ENCODE measurements at places on chromosomes 3 and 15.

DNA sequence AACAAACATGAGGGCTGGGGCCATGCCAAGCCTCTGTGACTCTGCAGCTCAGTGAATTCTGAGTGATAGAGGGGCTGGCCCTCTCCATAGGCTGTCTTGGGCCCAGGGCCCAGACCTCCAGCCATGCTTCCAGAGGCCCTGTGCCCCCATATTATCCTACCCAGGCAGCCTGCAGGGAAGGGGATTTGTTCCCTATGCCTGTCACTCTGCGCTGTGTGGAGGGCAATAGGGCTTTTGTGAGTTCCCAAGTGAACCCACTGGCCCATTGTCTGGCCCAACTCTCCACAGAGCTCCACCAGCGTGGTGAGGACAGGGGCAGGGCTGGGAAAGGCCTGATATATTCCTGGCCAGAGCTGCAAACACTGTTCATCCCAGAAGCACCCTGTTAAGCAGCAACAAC lies 113.2 kb downstream of the EPHB1 start:
- no peak for DNase-seq

DNA sequence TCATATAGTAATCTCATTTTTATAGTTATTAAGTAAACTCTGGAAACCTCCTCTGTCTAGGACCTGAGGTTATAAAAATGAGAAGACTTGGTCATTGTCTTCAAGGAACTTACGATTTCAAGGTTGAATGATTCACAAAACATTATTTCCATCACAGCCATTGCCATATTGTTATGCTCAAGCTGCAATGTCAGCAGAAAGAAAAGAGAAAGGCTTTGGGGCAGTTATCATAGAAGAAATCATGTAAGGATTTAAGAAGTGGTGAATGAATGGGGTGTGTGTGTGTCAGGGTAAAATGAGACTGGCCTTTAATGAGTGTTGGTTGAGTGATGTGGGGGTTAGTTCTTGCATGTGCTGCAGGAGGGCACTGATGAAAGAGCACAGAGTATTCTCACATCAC lies 346.8 kb downstream of the SQOR start:
- no peak for DNase-seq

DNA sequence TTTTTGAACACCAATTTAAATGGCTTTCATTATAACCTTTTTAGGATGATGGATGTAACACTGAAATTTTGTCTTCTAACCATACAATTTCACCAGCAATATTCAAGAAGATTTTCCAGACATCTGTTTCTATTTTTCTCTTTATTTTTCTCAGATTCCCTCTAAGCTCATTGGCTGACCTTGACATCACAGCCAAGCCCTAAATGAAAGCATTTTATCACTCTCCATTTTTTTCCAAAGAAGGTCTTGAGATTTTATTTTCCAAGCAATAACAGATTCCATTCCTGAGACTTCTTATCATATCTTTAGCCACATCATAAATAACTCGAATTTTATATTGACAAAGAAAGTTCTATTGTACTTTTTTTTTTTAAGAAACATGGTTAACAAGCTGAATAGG lies 392.6 kb upstream of the THBS1 start:
- no peak for DNase-seq

- DNase-seq: no peak
Measured at GRCh38 chr15:100096700-100097099, 245.1 kb downstream of the ADAMTS17 start.

- DNase-seq: no peak
Measured at GRCh38 chr3:99863588-99863987, 45.9 kb downstream of the CMSS1 start.

DNA sequence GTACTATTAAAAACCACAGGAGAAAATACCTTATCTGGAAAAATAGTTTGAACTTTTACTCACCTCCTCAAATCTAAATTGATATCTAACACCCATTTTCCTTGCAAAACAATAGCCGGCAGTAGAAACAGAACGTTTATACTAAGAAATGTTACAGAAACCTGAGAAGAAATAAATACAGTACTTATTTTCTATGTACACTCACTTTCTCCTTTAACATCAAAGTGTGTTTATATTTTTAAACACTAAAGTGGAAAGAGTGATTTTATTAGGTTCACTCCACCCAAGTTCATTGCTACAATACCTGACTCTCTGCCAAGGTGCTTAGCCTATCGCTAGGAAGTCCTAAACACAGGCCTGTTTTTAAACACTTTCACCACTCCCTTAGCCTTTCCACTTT lies 87.8 kb upstream of the TJP1 start:
- no peak for DNase-seq

DNA sequence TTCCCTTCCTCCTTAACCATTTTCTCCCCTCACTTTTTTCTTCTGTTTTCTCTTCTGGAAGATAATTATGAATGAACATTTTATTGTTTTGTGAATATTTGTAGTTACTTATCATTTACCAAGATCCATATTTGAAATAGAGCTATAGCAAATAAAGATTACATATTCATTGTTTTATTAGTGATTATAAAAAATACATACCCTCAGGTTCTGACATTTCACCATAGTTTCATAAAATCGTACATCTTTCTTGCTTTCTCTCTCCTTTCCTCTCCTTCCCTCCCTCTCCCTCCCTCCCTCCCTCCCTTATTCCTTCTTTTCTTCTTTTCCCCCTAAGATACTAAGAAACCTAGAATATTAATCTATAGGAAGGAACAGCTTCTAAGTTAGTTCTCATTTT lies 410.9 kb upstream of the GOLIM4 start:
- DNase-seq: no peak

- no peak for DNase-seq
Measured at GRCh38 chr3:100777271-100777670, 68.0 kb downstream of the TFG start.

GRCh38 chr15:29055876-29056275 lies 170.1 kb downstream of the APBA2 start:
- no peak for DNase-seq

GRCh38 chr3:46280105-46280797 lies 38.0 kb downstream of the CCR3 start:
- no peak for DNase-seq

DNA sequence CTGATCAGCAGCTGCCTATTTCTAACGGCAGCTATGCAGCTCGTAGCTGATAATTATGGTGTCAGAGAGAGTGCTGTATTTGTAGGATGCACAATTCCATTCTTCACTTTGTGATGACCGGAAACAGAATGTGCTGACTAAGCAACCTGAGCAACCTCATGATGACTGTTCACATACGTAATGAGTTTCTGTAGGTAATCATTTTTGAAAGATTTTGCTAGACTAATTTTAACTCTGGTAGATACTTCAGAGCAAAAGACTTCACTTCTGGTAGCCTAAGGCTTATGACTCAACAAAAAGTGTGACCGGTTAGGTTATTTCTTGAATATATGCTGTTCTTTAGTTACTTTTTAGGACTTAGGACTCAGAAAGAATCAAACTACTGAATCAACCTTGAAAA lies 567.7 kb downstream of the NAALADL2 start:
- no peak for DNase-seq

DNA sequence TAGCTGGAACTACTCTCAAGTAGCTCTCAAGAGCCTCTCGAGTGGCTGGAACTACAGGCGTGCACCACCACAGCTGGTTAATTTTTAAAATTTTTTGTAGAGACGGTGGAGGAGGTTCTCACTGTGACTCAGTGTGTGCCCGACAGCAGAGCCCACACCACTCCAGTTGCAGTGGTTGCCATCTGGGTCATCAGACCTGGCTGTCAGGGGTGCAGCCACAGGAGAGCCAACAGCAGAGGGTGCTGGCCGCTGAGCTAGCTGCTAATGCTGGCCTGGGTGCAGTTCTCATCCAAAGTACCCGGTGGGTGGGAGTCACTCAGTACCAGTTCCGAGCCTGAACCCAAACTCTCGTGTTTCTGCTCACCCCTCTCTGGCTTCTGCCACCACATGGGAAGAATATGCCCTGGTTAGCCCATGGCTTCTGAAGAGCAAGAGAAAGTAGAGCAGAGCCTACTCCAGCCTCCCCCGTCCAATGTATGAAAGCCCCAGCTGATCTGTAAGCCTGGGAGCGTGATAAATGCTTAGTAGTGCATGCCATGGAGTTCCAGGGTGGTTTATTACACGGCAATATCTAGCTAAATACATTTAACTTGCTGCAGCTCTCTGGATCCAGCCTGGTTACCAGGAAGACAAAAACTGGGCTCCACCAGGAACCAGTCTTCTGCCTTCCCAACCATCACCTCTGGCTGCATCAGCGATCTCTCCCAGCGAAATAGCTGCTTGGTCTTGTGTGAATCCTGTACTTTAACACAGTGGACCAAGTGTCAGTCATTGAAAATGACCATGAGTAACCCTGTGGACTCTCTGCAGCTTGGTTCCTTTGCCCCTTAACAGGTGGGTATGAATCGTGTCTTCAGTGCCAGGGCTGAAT lies 17.1 kb downstream of the UMPS start:
- DNase-seq: peak; percentile 25

DNA sequence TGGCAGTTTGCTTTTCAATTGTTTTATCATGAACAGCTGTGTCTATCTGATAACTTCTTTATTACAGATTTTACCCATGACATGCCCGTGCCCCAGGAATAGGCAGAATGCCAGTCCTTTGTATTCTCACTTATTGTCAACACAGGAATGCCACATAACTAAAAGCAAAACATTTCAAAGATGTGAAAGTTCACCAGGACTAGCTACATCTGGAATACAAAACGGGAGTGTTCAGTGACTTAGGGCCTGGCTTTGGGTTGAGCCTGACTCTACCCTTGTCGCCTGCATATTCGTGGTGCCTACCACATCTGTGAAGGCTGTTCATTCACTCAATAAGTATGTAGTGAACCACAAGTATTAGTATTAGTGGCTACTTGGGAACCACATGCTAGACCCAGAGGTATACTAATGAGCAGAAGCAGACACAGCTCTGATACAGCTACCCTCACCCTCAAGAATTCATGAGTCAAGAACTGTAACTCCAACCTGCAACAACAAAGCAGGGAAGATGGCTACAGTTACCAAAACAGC lies 2.9 kb downstream of the TNFSF10 start:
- no peak for DNase-seq

GRCh38 chr15:62190274-62190673 lies 25.2 kb upstream of the C2CD4B start:
- DNase-seq: no peak

DNA sequence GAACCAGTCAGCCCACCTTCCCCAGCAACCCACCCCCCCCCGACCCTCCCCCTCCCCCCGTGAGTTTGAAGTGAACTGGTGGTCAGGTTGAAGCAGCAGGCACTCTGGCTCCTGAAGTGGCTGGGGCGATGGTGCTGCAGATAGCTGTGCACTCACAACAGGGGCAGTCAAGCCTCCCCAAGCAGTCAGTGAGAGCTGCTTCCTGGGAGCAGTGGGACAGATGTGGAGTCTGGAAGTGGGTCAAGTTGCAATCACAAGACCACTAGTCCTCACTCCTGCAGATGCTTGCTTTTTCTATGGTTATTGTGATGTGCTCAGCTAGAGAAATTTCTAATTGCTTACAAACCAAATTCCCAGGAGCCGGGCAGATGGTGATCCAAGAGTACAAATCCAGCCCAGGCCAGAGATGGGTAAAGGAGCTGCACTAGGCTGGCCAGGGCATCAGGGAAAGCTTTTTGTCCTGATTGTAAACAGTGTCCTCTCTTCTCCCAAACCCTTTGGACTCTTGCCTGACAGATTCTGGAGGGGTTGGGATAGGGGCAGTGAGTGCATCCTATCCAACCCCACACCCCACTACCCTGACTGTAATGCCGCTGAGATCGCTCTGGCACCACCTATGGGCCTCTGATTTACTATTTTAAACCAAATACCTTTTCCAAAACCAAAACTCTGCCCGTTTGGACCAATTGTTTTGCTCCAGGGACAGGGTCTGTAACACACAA lies 9.8 kb upstream of the CLPX start:
- DNase-seq: peak; percentile 67

DNA sequence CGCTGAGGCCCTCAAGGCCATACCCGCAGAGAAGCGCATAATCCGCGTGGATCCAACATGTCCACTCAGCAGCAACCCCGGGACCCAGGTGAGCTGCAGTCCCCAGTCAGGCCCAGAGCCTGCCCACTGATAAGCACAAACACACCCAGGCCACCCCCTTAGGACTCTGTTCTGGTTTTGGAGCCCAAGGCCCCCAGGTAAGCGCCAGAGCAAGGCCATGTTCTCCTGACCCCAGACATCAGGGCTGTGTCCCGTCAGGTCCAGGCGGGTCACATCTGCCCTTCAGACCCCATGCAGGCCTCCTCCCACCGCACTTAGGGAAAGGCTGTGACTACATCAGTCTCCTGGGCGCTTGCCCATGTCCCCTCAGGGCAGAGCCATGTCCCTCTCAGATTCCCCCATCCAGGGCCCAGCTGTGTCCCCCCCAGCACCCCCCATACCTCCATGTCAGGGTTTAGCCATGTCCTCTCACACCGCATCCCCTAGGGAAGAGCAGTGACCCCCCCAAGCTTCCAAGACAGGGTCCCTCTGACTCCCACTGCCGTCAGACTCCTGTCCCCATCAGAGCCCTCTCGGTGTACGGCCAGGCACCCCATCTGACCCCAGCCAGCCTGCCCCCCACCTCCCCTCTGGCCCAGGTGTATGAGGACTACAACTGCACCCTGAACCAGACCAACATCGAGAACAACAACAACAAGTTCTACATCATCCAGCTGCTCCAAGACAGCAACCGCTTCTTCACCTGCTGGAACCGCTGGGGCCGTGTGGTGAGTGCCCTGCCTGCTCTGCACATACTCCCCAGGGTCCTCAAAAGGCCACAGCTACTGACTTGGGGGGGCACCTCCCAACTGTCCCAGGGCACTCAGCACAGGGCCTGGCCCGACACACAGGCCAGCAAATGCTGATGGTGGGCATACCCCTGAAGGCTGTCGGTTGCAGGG lies 1.6 kb downstream of the PARP3 start:
- no peak for DNase-seq

GRCh38 chr15:81363276-81363675 lies 10.7 kb downstream of the TMC3 start:
- no peak for DNase-seq

DNA sequence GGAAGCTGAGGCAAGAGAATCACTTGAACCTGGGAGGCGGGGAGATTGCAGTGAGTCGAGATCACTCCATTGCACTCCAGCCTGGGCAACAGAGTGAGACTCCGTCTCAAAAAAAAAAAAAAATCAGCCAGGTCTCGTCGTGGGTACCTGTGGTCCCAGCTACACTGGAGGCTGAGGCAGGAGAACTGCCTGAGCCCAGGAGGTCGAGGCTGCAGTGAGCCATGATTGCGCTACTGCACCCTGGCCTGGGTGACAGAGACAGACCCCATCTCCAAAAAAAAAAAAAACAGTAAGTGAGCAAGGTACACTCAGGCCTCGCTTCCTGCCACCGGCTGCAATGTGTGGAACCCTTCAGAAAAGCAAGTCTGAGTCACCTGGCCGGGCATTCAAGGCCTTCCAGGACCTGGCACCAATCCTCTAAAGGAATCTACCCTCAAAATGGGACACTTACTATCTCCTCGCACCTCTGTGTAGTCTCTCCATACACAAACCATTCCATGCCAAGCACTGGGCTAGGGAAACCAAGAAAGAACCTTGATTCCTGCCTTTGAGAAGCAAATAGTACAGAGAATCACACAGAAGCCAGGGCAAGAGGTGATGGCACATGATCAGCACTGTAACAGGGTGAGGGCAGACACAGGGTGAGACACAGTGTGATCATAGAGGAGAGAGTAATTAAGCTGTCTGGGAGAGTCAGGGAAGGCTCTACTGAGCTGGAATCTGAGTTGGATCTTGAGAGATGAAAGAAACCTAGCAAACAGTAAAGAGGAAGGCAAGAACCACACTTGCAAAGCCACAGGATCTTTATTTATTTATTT lies 9.7 kb downstream of the SCAMP2 start:
- no peak for DNase-seq

- DNase-seq: no peak
Measured at GRCh38 chr15:63905558-63906265, 72.0 kb upstream of the HERC1 start.
